Upper lobe of right lung (tissue), 1 donor: ENCODE measurements at places on chromosomes 16 and 17. TPM values are rescaled to one million over a fixed set of nuclear protein-coding genes. Genes with fewer than 3 reads are reported as not detected.

DNA sequence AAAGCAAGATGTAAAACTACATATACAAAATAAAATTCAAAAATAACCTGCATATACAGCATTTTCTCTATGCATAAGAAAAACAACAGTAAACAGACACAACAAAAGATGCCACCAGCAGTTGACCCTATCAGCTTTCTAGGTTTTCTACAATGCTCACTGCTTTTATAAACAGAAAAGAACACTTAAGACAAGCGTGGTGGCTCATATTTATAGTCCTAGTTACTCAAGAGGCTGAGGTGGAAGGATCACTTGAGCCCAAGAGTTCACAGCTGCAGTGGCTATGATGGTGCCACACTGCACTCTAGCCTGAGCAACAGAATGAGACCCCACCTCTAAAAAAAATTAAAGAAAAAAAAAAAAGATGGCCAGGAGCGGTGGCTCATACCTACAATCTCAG, 46.5 kb upstream of the ATP2A3 start:
- DNase-seq: no peak

GRCh38 chr17:15507001-15507400, 39.6 kb upstream of the CDRT4 start:
- no peak for DNase-seq

GRCh38 chr16:11744075-11744470, 1.4 kb upstream of the TXNDC11 start:
- no peak for DNase-seq

GRCh38 chr16:50580180-50580798, 32.1 kb downstream of the NKD1 start:
- DNase-seq: no peak

SLFN14 gene
- total RNA-seq: not detected

GRCh38 chr16:59887856-59888255, 1153.7 kb upstream of the GOT2 start:
- no peak for DNase-seq

TRPV2 gene
- total RNA-seq: 86.5 TPM
